T-cell (primary cell): ENCODE measurements at places on chromosomes 2 and 18. TPM values are rescaled to one million over a fixed set of nuclear protein-coding genes. Genes with fewer than 3 reads are reported as not detected.

The TCF23 gene
- not detected for total RNA-seq

The CNTNAP5 gene
- total RNA-seq: not detected

The FAM237A gene
- not detected for total RNA-seq

- no peaks in the 10 kb centered on the region for H3K27me3 ChIP-seq
- no peak for DNase-seq
- H3K4me3 ChIP-seq: no peak overlapping the region
These were observed 37.1 kb upstream of the CCDC93 start for GRCh38 chr2:118050974-118051373.

- no peak for DNase-seq
- no peaks in the 10 kb centered on the region for H3K36me3 ChIP-seq
- H3K27me3 ChIP-seq: no peaks in the 10 kb centered on the region
- no peaks in the 10 kb centered on the region for H3K4me1 ChIP-seq
These were observed 610.5 kb upstream of the FANCL start for GRCh38 chr2:58851598-58851997.

DNA sequence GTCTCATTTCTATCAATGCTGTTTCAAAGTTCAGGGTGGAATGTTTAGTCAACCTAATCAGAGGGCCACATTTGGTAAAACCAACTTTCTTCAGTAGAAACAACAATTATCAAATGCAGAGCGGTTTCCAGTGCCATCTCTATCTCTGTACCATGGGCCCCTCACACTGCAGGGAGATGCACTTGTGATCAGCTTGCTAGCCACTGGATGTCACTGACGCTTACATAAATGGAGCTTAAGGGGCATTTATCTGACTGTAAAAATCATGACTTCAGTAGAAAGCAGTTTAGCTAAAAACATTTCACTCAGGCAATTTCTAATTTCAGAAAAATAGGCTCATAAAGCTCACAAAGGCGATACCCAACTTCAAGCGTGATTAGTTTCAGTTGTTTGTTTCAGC lies 678.0 kb downstream of the ZEB2 start:
- DNase-seq: no peak
- H3K36me3 ChIP-seq: no peaks in the 10 kb centered on the region
- no peak overlapping the region for H3K27ac ChIP-seq
- H3K4me3 ChIP-seq: no peak overlapping the region
- H3K4me1 ChIP-seq: no peaks in the 10 kb centered on the region

DNA sequence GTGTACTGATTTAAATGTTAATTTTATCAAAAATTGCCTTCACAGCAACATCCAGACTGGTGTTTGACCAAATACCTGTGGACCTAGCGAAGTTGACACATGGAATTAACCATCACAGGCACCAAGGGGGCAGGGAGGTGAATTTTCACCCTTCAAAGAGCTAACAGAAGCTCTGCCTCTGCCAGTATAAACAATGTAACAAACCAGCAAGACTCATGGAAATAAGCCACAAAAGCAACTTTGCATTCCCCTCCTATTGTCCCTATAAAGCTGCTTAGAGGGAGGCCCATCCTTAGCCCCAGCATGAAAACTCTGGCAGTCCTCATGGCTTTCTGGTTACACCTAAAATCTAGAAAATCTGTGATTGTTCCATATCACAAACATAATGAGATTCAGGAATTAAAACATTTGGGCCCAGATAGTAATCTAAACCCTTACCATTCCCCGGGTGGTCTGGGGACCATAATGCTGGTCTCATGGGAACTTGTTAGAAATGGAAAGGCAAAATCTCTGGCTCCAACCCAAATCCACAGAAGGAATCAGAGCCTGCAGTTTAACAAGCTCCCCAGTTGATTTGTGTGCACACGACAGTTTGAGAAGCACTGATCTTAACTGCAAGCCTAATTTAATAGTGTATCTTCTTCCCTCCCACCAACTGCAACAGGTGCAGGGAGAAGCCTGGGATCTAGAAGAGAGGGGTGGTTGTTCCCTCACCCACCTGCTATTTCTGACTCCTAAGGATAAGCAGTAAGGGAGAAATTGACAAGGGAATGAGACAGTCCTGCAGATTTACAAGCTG lies 23.1 kb downstream of the SERPINB11 start:
- H3K27me3 ChIP-seq: no peaks in the 10 kb centered on the region
- no peaks in the 10 kb centered on the region for H3K36me3 ChIP-seq
- no peaks in the 10 kb centered on the region for H3K4me1 ChIP-seq
- DNase-seq: no peak
- H3K4me3 ChIP-seq: no peak overlapping the region

- H3K36me3 ChIP-seq: no peaks in the 10 kb centered on the region
- H3K27ac ChIP-seq: no peak overlapping the region
- no peak for DNase-seq
- no peaks in the 10 kb centered on the region for H3K27me3 ChIP-seq
These were observed 300.7 kb downstream of the NOL4 start for GRCh38 chr18:33923980-33924379.

DNA sequence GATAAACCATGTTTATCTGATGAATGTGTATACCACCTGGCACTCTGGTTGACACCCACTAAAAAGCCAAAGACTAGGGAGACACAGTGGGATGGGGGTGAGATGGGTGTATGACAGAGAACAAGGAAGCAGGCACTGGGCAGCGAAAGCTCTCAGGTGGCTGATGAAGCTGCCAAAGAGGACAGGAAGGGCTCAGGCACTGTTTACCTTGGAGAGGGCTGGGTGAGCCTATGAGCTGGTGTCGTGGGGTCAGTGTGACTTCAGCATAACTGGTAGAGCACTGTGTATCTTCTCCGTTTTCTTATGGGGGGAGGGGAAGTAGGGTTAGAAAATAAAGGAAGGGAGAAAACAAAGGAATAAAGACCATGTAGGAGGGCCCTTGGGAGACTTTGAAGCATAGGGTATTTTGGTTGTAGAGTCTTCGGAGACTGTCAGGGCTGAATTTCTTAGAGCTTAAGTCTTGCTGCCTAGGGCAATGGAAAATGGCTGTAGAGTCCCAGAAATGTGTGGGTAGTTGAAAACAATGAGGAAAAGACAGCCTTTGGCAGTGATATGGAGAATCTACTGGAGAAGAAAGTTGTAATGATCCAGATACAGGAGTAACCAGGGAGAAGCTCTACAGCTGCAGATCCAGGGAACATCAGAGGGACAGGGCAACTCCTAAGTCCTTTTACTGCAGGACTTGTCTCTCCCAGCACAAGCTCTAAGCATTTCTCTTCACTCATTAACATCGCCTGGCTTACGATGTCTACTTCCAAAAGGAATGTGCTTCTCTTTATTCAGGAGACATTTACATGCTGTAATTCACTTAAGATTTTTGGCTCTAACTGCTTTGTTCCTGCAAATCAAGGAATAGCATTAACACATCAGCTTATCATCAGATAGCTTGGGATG lies 120.0 kb downstream of the AQP4 start:
- no peaks in the 10 kb centered on the region for H3K36me3 ChIP-seq
- DNase-seq: no peak

GRCh38 chr2:78011251-78011650 lies 489.1 kb upstream of the LRRTM4 start:
- H3K4me3 ChIP-seq: no peak overlapping the region
- H3K27me3 ChIP-seq: no peaks in the 10 kb centered on the region
- H3K27ac ChIP-seq: no peak overlapping the region

DNA sequence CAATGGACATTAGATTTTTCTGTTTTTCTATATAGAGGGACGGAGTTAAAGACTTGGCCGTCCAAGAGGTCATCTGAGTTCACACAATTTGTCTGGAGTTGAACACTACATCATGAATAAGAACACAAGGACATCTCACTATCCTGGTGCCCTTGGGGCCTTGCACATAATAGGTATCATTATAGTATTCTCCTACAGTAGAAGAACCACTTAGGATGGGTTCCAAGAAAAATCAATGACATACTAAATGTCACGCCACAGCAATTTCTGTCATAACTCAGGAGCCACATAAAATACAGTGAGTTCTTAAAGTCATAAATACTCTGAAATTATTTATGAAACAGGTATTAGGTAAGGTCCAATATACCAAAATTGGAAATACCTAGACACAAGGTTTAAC lies 154.4 kb downstream of the NCKAP5 start:
- no peak for DNase-seq
- no peaks in the 10 kb centered on the region for H3K27me3 ChIP-seq
- H3K36me3 ChIP-seq: no peaks in the 10 kb centered on the region
- H3K27ac ChIP-seq: no peak overlapping the region
- no peak overlapping the region for H3K4me3 ChIP-seq

GRCh38 chr2:127520424-127520823 lies 5.9 kb downstream of the IWS1 start:
- H3K36me3 ChIP-seq: peaks cover 66% of the 10 kb centered on the region
- peaks cover 27% of the 10 kb centered on the region for H3K4me1 ChIP-seq
- no peak overlapping the region for H3K4me3 ChIP-seq
- DNase-seq: no peak
- no peak overlapping the region for H3K27ac ChIP-seq
- H3K27me3 ChIP-seq: no peaks in the 10 kb centered on the region

DNA sequence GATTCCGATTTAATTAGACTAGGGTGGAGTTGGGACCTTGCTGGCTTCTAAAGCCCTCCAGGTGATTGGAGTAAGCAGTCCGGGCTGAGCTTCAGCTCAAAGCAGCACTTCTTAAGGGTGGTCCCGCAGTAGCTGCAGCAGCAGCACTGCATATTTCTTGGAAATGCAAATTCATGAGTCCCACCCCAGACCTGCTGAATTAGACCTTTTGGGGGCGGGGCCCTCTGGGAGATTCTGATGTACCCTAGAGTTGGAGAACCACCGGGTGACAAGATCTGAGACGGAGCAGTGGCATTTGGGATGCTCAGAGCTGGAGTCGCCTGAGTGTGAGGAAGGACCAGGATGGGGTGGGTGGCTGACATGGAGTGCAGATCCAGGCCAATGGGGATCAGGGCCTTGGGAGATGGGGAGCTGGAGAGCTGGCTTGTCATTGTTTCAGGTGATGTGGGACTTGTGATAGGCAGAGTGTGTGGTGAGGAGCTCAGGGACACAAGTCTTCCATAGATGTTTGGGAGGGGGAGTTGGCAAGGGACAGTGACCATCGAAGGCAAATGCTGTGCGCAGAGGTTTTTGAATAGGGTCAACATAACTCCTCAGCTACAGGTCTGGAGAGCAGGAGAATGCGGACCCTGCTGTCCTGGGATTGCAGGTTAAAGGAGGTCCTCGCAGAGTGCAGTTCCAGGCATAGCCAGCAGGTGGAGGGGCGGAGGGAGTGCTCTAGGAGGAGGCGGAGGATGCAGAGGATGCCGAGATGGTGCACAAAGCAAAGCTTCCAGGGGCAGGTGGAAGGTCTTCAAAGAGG lies 130.9 kb upstream of the RAB12 start:
- peaks cover 5% of the 10 kb centered on the region for H3K27me3 ChIP-seq
- no peaks in the 10 kb centered on the region for H3K4me1 ChIP-seq
- no peak overlapping the region for H3K27ac ChIP-seq
- H3K4me3 ChIP-seq: no peak overlapping the region
- DNase-seq: peak; percentile 10
- H3K36me3 ChIP-seq: no peaks in the 10 kb centered on the region

DNA sequence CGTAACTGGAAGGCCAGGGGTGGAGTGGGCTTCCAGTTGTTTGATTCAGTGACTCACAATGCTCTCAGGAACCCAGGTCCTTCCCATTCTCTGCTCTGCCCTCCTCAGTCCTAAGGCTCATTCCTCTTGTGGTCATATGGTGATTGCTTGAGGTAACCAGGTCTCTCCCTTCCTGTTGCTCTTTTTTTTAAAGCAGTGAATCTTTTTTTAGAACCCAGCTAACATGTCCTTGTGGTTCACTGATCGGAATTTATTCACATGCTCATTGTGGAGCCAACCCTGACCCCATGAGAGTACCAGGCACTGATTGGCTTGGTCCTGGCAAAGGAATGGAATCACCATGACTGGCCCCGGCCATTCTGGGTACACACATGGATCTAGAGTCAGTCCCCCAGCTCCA lies 7.4 kb downstream of the THNSL2 start:
- H3K27ac ChIP-seq: no peak overlapping the region
- H3K4me3 ChIP-seq: no peak overlapping the region
- H3K4me1 ChIP-seq: no peaks in the 10 kb centered on the region
- H3K27me3 ChIP-seq: peaks cover 17% of the 10 kb centered on the region

DNA sequence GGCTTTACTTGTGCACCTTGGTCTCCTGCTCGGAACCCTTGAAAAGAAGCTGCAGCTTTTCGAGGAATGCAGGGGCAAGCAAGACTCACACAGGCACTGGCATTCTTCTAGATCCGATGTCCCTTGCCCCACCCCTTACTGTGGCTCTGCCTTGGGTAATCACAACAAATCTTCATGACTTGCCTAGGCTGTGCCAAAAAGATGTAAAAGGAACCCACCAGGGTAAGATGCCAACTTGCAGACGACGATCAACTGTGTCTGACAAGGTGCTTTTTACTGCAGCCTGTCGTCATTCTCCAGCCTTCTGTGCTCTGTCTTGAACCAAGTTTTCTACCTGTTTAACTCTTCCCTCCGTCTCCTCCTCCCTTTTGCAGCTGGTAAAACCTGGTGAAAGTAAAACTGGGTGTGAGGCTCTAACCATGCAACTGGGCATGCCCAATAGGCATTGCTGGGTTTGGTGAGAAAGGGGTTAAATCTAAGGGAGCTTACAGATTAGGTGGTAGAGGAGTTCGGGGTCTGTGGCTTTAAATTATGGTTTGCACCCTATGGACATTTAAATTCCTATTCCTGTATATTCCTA lies 909 bp upstream of the NRXN1 start:
- H3K27me3 ChIP-seq: peaks cover 3% of the 10 kb centered on the region
- H3K4me3 ChIP-seq: no peak overlapping the region
